ENCODE measurements at places on chromosomes 2 and 18.

DNA sequence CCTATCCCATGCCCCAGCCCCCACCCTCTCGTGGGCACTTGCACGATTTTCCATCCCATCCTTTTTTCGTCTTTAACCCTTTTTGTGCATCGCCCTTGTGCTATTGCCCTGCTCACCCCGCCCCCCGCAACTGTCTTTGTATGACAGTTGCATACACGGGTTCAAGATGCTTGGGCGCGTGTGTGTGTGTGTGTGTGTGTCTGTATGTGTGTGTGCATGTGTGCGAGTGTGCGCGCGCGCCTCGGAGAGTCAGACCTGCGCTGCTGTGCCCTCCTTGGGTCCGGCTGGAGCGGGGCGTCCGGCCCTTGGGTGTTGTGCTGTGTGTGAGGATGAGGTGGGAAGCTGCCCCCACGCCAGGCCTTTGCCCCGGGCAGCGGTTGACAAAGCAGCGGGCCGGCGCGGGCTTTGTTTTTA, 230.7 kb downstream of the HAUS1 start:
- DNase-seq = peak; percentile 45

GRCh38 chr2:70354264-70354949, 52.5 kb upstream of the FAM136A start:
- no peak for DNase-seq

DNA sequence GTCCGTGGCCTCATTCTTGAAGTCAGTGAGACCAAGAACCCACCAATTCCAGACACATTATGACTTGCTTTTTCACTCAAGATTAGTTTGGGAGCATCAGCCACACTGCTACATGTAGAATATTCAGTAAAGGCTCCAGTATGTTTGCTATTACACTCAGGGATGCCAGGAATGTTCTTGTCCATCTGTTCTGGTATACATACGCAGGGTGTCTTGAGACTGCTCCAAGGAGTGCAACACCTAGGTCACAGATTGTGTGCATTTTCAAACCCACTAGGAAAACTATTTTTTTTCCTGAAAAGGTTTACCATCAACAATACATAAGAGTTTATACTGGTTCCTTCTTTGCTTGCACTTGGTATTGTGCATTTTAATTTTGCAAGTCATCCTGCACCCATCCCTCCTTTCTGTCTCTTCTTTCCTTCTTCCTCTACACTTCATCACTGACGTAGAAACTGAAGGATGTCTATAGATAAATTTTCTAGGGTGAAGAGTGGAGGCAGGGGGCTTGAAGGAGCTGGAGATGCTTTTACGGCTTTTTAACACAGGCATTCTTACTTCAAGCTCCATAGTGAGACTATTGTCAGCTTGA, 35.3 kb upstream of the MAP2 start:
- DNase-seq = no peak

DNA sequence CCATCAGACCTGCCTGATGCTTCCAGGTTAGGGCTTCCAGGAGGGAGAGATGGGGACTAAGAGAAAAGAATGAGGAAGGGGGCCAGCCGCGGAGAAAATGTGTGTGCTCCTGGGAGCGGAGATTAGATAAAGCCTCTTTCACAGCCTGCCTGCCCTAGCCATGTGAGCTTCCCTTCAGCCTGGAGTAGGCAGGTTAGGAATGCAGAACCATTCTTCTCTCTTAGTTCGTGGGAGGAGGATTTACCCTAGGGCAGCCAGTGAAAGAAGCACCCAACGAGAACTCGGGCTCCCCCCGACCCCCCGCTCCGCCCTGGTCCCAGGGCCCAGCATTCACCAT, 36.1 kb downstream of the POMC start:
- no peak for DNase-seq

DNA sequence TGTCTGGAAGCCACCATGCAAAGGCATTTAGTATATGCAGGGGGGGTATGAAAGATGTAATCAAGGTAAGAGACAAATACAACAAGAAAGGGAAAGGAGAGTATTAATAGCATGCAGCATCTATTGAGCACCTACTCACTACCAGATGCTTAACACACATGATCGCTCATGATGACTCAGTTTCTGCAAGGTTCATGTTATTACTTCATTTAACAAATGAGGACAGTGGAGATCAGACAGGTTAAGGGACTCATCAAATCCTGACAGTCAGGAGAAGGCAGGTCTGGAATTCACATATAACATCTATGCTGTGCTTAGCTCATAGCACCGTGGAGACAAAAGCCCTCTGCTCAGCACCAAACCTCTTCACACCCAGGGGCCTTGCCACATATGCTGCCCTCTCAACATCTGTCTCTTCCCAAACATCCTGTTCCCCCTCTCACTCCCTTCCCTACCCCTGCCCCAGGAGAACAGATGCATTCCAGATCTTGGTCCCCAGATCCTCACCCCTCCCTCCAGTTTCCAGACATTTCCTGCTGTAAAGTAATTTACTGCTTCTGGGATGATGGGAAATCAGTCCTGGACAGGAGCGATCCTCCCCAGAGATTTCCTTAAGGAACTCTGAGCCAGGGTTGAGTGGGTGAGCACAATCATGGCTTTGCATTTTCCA, 155.3 kb downstream of the ANTXR1 start:
- DNase-seq = no peak

DNA sequence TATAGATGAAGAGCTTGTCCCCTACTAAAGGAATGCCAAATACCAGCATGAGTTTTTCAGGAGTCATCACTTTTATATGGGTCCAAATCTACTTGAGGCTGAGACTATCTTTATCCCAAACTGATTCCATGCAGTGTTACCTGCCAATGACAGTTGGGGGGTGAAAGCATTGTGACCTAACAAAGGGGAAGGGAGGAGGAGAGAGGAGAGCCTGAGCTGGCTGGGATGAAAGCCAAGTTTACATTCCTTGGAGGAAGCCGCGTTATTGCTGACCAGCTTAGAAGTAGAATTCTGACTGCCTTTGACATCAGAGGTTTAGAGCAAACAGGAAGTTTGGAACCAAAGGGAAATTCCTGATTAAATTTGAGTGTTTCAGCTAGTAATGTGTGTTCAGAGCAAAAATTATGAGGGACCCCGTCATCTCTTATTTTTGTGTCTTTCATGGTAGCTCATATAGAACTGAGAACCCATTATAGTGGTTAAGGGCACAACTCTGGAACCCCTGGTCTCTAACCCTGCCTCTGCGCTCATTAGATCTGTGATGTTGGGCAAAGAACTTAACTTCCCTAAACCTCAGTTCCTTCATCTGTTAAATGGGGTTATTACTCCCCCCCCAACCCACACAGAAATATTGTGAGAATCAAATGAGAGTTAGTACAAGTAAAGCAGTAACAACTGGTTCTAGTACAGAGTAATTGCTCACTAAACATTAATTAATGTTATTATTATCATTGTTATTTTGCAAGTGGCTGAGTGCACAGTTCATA, 199.3 kb upstream of the EPAS1 start:
- no peak for DNase-seq

DNA sequence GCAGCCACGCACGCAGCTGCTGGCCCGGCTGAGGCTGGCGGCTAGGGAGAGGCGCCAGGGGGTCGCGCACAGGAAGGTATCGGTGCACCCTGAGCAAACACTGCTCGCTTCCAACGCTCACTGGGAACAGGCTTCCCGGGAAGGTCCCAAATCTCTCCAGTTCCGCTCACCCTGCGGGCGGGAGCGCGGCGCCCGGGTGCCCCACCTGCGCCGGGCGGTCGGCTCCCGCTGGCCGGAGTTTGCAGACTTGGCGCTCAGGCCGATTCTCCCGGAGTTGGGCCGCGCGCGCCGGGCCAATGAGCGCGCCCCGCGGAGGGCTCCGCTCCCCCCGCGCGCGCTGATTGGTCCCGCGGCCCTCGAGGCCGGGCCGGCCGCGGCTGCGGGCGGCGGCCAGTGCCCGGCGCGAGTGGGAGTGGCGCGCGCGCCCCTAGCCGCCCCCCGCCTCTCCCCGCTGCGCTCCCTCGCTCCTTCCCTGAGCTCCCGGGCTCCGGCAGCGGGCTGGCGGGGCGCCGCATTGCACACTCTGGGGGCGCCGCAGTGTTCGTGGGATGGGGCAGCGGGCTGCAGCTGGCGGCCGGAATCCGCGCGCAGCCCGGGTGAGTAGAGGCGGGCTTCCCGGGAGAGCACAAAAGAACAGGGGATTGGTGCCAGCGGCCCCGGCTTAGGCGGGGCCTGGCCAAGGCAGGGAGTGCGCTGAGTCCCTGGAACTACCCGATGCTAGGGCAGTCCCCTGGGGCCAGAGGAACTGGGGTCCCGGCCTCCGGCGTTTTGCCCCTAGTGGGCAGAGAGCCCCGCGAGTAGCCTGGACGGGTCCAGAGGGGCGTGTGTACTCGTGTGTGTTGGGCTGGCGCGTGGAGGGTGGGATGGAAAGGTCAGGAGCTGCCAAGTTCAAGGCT, at the start of gene LYPD6:
TSS of gene LYPD6 (plus strand) at position 461 of the 896 bp plus-strand sequence. CDS start 107,122 bp downstream, outside the sequence.
- peak; percentile 77 for DNase-seq
